ENCODE measurements at places on chromosomes 12 and 14. TPM values are rescaled to one million over a fixed set of nuclear protein-coding genes. Genes with fewer than 3 reads are reported as not detected.

DNA sequence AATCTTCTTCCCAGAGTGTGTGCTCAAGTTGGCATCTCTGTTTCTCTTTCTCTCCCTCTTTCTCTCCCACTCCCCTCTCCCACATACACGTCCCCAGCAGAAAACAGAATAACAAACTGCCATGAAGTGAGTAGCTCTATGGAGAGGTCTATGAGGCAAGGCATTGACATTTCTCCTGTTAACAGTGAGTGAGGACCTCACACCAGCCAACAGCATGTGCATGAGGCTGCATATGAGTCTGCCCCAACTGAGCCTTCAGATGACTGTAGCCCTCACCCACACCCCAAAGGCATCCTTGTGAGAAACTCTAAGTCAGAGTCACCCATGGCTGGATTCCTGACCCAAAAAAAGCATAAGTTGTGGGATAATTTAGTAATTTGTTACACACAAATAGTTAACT is 50.4 kb downstream of the MAGOHB start:
- no peak for DNase-seq

GRCh38 chr12:20985399-20985798 is 145.6 kb upstream of the SLCO1B1 start:
- DNase-seq = no peak

GRCh38 chr14:24784981-24785380 is 151.0 kb upstream of the GZMB start:
- DNase-seq = no peak

KLRC4 gene
- total RNA-seq = not detected

SMOC1 gene
- total RNA-seq = not detected

DNA sequence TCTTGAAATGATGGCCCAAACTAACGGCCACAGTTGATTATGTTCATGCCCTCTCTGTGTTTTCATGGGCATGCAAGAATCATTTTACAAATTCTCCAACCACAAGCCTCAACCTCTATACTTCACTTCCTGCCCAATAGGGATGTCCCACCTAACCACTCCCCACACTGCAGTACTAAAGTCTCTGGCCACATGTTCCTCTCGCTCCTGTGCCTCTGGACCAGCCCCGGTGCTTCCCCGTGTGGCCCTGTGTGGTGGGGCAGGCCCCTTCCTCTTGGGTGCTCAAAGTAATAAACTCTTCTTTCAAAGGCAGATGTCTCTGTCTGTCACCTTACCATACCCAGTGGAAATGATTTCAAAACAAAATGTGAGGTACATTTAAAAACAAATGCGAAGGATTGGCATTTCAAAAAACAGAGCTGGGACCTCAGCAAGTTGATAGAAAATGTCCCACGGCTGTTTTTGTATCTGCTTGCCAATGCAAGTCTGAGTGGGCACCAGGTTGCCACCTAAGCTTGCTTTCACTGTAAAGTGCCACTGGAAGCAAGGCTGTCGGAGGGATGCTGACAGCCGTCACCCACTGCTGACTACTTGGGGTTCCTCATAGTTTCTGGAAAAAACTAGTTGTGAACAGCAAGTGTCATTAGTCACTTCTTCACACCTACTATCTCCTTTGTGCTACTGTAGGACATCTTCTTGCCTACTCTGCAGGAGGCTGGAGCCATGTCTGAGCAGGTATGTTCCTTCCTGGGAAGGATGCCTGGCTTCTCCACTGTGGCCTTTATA is 8.2 kb upstream of the SERPINA11 start:
- no peak for DNase-seq

SLCO1C1 gene
- not detected for total RNA-seq

MYH7 gene
- total RNA-seq = not detected

- DNase-seq = no peak
Observed at GRCh38 chr12:62907078-62907477, 27.9 kb downstream of the PPM1H start.

CLEC2B gene
- total RNA-seq = 19.1 TPM

KLHDC1 gene
- 5.7 TPM for total RNA-seq

- DNase-seq = no peak
Observed at GRCh38 chr14:80845856-80846255, 95.7 kb downstream of the CEP128 start.

DNA sequence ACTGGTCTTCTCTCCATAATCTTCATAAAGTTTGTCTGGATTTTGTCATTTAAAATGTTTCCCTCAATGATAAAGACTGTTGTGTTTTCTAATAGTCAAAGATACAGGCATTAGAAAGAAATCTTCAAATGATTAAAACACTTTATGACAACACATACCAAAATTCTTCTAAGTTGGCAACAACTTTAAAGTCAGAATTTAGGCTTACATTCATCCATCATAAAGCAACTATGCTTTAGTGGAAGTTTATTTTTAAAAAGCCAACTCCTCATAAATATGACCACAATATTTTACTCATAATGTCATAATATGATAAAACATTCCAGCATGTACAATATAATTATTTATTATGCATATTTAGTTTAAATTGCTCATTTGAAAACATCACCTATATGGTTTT is 17.2 kb upstream of the CCER1 start:
- no peak for DNase-seq

All from activated B cell treated with CpG ODN at 0.5 μM for 24 hours (primary cell).